ENCODE measurements at places on chromosomes 2 and 18.

- DNase-seq: no peak
These were observed 73.1 kb upstream of the RMDN2 start for GRCh38 chr2:37851828-37852584.

- no peak for DNase-seq
These were observed 83.1 kb downstream of the DCC start for GRCh38 chr18:52422985-52423601.

- DNase-seq: no peak
These were observed 79.8 kb downstream of the TRAPPC8 start for GRCh38 chr18:31863103-31863502.

- no peak for DNase-seq
These were observed 2.9 kb downstream of the FN1 start for GRCh38 chr2:215432759-215433594.

DNA sequence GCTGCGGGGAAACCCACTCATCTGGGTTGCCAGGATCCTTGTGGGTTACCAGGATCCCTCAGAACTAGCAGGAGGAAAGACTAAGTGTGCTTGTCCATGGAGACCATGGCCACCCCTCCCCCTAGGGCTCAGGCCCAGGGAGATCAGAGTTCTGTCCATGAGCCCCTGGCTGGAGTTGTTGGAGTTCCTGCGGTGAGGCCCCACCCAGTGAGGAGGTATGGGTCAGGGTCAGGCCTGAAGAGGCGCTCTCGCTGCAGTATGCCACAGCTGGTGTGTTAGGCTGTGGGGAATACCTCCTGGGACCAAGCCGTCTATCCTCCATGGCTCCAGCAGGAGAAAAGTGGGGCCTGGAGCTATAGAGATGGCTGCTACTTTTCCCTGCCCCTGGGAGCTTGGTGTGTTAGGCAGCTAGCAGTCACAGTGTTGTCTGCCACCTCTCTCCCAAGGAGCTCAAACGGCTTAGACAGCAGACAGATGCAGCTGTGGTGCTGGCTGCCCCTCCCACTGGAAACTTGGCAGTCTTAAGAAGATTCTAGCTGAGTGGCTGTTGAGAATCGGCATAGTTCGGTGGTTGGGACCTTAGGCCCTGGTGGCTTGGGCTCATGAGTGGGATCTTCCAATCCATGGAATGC is 240.3 kb upstream of the CELF4 start:
- no peak for DNase-seq

DNA sequence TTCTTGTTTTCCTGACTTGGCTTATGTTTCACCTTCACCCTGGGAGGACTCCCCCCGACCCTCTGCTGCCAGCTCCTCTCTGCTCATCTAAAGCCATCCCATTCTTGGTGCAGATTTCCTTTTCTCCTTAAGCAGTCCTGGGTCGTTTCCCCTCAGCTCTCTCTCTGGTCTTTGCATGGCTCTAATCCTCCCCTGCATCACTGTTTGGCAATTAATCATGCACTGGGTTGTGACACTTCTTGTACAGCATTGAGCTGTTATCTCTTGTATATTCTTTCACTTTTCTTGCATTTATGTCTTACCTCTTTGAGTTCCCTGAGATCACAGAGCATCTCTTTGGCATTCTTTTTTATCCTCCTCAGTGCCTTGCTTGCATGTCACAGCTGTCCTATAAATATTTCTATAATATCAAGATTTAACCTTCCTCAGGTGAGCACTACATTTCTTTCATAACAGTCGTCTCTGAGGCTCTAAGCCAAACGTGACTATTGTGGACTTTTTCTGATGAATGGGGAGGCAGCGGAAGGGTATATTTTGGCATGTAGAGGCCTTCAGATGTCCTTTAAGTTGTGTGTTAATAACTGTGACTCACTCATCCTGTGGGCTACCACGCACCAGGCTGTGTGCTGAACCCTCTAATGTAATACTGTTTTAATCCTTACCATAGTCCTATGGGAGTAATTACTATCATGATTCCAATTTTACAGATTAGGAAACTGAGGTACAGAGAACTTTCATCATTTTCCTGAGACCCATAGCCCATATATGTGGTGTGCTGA is 507.5 kb downstream of the SLC4A3 start:
- no peak for DNase-seq

GRCh38 chr2:176166272-176166671 is 9.2 kb downstream of the HOXD3 start:
- DNase-seq: no peak

DNA sequence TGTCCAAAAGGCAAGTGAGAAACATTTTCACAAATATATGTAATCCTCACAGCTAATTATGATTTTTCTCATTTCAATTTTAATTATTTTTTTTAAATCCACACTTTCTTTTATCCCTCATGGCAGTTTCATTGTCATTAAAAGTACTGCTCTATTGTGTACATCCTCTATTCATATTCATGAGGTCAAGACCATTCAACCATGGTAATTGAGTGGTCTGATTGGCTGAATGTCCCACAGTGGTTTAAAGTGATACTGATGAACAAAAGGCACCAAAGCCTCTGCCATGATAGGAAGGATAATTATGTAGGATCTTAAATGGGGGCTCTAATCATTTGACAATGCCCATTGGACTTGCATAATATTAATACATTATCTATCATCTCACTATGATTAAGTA is 108.4 kb upstream of the EPHA4 start:
- no peak for DNase-seq

GRCh38 chr2:197517150-197517549 is 1.3 kb downstream of the MOB4 start:
- DNase-seq: no peak

GRCh38 chr2:175187378-175187777 is 5.9 kb upstream of the ATP5MC3 start:
- DNase-seq: no peak

Data from stimulated activated CD4-positive, alpha-beta T cell treated with anti-CD3 and anti-CD28 coated beads, Interleukin-15, amount 100 ng/mL, for 24 hours (primary cell).